ENCODE measurements at places on chromosomes 1 and 21.

DNA sequence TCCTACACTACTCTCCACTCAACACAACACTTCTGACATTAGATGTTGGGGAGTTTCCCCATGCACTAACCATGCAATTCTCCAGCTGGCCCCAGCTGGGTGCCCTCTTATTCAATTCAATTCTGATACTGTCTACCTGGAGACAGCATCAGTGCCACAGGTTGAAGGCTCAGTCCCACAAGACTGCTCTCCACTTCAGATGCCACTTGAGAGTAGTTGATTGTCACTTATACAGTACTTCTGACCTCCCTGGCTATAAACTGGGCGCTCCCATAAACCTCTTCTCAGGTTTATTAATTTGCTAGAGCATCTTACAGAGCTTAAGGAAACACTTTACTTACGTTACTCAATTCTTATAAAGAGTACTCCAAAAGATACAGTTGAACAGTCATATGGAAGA, 442.3 kb downstream of the LRRIQ3 start:
- DNase-seq = no peak

- DNase-seq = no peak
Measured at GRCh38 chr1:197467881-197468280, 199.8 kb downstream of the CRB1 start.

- DNase-seq = no peak
Measured at GRCh38 chr1:59978026-59978425, 51.5 kb upstream of the CYP2J2 start.

- DNase-seq = no peak
Measured at GRCh38 chr1:10671622-10672342, 124.7 kb downstream of the CASZ1 start.

DNA sequence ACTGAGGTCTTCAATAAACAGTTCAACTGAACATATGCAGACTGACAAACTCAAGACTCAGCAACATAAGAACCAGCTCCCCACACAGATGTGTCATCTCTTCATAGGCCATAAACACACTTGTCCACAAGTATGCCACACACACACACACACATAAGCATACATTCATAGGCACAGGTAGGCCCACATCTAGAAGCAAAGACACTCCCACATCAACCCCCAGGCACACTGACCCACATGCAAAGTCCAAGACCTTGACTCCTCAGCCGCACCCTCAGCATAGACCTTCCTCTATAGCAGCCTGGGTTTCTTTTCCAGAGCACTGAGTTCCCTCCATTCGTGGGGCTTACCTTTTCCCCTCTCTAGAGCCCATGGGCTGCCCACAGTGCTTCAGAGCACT, 1.4 kb downstream of the LAD1 start:
- no peak for DNase-seq

DNA sequence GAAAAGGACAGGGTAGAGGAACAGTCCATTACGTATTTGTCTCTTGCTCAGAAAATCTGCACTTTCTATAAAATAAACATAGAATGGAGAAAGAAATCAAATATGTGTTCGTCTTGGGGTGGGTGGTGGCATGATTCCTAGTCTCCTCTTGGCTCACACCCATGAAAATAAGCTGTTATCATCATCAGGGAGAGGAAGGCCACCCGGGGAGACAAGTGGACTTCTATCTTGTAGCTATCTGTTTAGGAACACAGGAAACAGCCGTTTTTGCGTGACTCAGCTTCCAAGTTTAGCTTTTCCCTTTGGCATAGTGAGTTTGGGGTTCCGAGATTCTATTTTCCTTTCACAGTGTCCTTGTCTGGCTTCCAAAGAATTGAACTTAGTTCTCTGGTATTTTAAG, 622.3 kb downstream of the PTPRU start:
- DNase-seq = no peak

GRCh38 chr1:232385221-232385620, 244.7 kb downstream of the SIPA1L2 start:
- no peak for DNase-seq

- DNase-seq = no peak
Measured at GRCh38 chr1:160007577-160008200, 24.1 kb downstream of the PIGM start.

DNA sequence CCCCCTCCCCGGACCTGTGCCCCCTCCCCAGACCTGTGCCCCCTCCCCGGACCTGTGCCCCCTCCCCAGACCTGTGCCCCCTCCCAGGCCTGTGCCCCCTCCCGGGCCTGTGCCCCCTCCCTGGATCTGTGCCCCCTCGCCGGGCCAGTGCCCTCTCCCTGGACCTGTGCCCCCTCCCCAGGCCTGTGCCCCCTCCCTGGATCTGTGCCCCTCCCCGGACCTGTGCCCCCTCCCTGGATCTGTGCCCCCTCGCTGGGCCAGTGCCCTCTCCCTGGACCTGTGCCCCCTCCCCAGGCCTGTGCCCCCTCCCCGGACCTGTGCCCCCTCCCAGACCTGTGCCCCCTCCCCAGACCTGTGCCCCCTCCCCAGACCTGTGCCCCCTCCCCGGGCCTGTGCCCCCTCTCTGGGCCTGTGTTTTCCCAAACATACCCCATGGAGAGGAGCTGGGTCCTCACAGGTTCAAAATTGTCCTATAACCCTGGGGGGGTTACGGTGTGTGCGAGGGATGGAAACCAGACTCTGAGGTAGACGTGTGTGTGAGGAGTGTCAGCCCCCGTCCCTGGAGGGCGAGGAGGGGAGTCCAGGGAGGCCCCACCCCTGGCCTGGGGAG, 47.6 kb upstream of the POFUT2 start:
- DNase-seq = no peak

GRCh38 chr1:29176576-29176975, 5.1 kb downstream of the SRSF4 start:
- no peak for DNase-seq

DNA sequence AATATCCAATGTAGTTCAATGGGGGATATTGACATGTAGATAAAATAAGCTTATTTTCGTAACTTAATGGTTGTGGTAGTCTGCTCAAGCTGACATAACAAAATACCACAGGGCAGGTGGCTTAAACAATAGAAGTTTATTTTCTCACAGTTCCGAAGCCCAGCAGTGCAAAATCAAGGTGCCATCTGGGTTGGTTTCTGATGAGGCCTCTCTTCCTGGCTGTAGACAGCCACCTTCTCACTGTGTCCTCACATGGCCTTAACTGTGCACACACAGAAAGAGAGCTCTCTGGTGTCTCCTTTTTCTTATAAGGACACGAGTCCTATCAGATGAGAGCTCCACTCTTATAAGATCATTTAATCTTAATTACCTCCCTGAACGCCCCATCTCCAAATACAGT, 64.8 kb upstream of the IPO9 start:
- DNase-seq = no peak

- no peak for DNase-seq
Measured at GRCh38 chr1:200998323-200998722, 25.2 kb downstream of the KIF21B start.
